ENCODE measurements at places on chromosomes 5 and 9.

DNA sequence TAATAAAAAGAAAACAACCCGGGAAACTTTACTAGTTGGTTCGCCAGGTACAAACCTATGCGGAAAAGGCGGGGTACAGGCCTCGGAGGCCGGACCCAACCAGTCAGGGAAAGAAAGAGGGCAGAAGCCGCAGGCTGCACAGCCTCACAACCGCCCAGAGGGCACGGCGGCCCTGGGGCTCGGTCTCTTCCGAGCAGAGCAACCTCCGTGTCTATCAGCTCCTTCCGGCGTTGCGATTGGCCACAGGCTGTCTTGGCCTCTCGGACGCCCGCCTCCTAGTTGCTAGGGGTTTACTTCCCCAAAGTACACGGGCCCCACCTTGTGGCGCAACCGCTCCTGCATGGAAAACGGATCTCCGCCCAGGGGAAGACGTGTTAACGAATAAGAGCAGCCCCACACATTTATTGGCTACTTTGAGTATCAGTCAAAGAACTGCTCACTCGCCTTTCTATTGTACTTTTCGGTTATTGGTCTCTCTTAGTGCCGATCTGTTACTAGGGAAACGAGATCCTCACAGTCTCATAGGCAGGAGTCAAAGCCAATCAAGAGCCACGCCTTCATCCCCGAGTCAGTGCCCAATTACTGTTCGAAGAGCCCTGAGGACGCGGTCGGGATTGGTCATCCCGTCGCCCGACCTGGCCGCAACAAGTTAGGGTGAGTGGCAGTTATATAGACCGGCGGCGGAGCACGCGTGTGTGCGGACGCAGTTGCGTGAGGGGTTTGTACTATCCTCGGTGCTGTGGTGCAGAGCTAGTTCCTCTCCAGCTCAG is at the start of gene G3BP1:
G3BP1 (plus strand) TSS at position 696 of the 770 bp plus-strand sequence. CDS start 14,667 bp downstream, outside the sequence.
- DNase-seq = peak; percentile 94

DNA sequence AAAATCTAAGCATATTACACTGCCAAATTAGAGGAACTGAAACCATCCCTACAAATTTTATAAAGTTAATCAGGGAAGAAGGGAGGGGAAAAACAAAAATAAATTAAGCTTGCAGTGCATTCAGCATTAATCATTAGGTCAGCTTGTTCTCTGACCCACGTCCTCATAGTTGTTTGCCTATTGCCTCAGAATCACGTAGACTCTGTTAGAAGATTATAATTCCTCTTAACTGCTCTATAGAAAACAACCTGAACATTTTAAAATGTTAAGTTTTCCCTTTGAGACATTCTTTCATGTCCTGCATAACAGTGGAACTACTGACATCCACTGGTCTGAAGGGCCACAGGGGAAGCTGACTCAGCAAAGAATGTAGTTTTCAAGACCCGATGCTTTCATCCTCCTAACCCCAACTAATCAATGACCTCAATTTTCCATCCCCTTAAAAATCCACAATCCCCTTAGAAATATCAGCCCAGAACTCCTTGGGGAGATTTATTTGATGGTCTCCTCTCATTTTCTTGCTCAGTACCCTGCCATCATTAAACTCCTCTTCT is 112.4 kb downstream of the FBXO4 start:
- no peak for DNase-seq

- DNase-seq = no peak
These were observed 26.6 kb upstream of the GLDC start for GRCh38 chr9:6672118-6672517.

DNA sequence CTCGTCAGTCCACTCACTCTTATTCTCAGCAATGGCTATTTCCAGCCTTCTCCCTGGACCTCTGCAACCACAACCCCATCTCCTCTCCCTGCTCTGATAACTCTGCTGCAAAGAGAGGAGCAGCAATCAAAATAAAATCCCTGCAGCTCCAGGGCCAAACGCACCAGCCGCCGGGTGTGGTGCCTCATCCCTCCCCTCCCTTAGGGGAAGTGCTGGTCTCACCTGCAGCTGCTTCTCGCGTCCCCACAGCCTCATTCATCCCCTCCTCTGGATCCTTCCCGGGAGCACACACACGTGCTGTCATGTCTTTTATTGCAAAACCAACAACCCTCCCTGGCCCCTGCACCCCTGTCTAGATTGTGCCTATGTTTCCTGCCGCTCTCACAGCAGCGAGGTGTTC is 77.8 kb downstream of the TENT4A start:
- DNase-seq = no peak

GRCh38 chr9:37972351-37972848 is 68.5 kb upstream of the SLC25A51 start:
- DNase-seq = no peak

GRCh38 chr5:137754961-137755762 is 999 bp upstream of the HNRNPA0 start:
- no peak for DNase-seq

- no peak for DNase-seq
These were observed 173.3 kb upstream of the WWC1 start for GRCh38 chr5:168118042-168118668.

DNA sequence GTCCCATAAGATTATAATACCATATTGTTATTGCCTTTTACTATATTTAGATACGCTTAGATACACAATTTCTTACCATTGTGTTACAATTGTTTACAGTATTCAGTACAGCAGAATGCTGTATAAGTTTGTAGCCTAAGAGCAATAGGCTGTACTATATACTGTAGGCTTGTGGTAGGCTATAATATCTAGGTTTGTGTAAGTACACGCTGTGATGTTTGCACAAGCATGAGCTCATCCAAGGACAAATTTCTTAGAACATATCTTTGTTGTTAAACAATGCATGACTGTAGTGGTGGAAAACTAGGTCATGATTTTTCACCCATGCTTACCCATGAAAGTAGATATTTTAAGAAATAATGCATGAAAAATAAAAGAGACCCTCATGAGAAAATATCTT is 509.4 kb upstream of the CDH18 start:
- no peak for DNase-seq

- DNase-seq = no peak
These were observed 33.8 kb downstream of the OTULINL start for GRCh38 chr5:14615365-14615764.

DNA sequence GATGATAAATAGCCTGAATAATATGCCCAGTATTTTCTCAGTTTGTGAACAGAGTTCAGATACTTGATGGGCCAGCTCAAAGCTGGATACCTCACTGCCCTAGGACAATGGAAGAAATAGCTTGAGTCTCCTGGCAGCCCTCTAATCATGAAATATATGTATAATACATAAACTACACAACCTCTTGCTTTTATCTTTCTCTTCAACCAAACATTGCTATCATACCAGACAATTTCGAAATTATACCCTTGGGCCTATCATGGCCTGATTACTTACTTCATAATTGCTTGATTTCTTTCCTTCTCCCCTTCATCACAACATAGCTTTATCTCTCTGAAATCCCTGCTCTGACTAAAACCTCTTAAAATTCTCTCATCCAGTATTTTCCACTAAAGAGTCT is 1144.9 kb upstream of the C9orf72 start:
- DNase-seq = no peak

DNA sequence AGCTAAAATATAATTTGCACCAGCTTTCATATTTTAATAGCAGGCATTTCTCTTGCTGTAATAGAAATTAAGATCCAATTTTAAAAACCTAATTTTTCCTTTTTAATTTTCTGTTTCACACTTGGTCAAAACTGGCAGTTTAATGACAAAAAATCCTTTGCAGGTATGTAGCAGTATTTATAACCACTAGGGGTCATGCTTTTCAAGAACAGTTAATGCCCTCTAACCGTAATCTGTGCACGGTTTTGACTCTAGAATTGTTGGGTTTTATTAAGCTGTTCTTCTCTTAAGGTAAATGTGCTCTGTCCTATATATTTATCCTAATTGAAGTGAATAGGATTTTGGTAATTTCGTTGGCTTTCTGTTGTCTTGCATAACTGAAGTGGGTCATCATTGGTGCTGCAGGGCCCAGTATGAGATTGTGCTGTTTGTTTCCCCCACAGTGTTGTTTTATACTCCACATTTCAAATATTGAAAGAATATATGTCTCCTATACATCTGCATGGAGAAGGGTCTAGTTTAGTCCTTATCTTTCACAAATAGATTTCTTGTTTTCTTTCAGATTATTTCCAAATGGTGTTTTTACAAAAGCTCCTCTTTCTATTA is 107.4 kb downstream of the SCAMP1 start:
- no peak for DNase-seq

DNA sequence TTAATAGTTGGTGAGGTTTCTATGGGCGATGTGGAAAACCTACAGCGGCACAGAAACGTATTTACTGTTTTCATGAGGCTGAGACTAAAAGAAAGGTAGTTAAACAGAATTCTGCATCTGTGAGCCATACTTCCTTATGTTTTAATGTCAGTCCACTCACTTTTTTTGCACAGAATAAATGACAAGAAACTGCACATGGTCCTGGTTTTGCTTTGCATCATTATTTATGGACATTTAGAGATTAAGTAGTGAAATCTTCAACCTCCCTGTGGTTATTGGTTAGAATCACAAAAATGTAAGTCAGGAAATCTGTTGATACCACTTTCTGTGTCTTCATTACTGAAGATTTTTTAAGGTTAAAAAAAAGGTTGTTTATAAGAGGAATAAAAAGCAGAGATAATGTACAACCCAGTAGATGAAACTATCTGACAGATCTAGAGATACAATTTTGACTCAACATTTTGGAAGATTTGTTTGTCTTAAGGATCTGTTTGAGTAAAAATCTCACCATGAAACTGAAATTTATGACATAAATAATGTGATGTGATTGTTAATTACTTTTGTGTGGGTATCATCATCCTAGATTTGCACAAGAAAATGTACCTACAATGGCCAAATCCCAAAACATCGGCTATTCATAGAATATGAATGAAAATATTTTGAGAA is 2.4 kb downstream of the PRR16 start:
- no peak for DNase-seq

DNA sequence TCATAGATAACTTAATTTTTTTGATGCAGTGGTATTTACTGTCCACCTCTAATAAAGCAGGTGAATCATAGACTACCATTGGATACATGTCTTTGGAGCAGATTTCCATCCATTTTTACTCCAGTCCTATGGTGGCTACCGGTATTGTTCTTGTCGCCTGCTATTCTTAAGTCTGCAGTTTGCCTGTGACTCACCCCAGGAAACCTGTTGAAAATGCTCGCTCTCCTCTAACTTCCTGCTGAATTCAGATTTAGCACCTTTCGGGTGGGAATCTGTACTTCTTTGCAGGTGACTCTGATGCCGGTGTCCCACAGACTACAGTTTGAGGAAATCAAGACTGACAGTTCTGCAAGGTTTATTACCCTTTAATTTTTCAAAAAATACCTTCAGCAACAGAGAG is 58.8 kb upstream of the DHFR start:
- DNase-seq = no peak

DNA sequence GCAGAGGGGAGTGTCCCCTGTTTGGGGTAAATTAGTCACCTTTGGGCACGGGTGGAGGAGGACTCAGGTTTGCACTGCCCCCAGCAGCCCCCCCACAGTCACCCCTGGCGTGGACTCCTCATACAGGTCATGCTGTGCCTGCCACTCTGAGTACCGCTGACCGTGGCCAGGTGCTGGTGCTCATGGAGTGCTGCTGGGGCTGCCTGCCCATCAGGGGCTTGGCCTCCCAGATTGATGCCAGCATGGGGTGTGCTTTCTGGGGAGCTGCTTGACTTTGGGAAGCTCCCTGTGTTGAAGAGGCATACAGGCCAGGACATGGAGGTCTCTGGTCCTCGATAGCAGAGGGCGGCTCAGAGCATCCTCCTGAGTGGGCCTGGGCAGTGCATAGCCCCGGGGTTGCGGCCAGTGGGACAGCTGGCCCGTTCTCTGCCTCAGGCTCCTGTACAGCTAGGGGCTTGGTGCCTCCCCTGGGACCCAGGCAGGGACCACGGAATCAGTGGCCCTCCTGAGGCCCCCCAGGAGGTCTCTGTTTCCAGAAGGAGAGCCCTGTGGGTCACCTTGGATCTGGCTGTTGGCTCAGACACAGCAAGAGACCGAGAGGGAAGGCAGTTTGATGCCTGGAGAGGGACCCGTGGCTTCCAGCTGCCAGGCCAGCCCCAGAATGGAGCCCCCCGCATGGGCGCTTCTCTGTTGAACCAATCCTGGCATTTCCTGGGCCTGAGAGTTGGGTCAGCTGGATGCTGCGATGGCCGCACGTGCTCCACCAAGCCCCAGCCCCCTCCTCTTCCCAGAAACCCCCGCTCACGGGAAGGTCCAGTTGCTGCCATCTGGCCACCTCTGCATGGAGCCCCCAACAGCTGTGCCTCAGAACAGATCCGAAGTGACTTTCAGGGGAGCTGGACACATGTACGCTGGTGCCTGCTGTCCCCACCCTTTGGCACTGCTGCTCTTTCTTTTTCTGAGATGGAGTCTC is 6.1 kb upstream of the AJM1 start:
- DNase-seq = no peak

DNA sequence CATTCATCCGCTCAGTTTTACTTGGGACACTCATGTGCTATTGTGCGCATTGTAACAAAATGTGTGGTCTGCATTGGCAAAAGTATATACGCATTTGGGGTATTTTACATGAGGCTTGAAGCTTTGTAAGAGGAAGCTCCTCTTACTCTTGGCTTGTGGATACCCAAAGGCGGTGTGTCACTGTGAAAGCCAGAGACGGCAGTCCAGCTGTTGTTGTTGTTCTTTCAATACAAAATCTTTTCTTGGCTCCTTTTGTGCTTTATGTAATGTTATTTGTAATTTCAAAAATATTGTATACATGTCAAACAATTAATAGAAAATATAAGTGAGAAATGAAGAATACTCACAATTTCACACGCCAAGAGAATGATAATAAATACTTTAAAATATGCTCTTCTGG is 128.3 kb upstream of the MOCS2 start:
- no peak for DNase-seq

DNA sequence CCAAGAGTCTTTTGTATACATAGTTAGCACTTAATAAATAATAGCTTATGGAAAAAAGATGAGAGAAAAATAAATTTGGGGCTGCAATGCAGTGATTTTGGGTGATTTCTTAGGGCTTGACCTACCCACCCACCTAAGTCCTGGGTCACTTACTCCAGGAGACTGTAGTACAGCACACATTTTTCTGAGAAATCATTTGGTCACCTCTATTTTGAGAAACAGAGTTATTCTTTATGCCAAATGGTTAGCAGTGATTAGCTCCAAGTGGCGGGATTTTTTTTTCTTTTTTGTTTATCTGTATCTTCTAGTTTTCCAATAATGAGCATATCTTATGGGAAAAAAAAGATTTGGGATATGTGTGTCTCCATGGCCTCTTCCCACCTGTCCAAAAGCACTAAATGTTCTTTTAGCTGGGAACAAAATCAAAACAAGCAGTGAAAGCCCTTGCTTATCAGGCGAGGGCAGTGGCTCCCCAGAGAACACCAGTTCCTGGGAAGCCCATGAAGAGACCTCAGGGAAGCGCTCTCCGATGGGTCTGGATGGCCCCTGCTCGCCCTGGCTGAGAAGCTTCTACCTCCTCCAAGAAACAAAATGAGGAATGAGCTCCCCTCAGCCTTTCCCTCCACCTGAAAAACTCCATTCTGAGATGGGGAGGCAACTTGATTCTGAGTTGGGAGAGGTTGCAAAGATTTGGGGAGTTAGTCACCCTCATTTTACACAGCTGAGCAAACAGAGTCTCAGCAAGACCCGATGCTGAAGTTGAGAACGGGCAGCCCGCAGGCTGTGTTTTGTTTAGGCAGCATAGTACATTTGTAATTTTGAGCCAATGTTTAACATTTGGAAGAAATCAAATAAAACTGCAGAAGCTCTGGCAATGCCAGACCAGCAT is 69.9 kb downstream of the CYFIP2 start:
- no peak for DNase-seq

- no peak for DNase-seq
These were observed 1922.1 kb upstream of the WWC1 start for GRCh38 chr5:166369346-166369745.
